ENCODE measurements at places on chromosomes 7 and 10. TPM values are rescaled to one million over a fixed set of nuclear protein-coding genes. Genes with fewer than 3 reads are reported as not detected.

- DNase-seq: no peak
Measured at GRCh38 chr10:7922707-7923106, 104.4 kb downstream of the TAF3 start.

The CFAP58 gene
- total RNA-seq: 0.59 TPM

DNA sequence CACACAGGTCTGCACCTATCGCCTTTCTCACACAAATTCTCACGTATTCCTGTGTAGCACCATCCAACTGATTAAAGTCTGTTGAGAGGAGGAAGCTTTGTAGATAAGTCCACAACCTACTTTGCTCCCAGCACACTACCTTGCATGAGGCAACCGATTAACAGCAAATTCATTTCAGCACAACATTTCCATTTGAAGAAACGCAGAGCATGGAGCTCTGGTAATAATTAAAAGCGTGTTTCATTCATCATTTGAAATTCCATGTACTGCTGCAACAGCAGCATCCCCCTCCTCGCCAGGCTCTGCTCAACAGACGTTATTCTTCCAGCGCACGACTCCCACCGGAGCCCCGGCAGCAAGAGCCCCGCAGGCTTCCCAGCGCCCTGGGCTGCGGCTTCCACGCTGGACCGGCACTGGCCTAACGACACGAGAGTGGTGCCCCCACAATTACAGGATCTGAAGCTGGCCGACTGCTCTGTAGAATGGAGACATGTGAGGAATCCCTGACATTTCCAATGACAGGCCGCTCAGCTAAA, 118.8 kb downstream of the DIP2C start:
- DNase-seq: no peak

GRCh38 chr7:127782654-127783559, 130.9 kb downstream of the SND1 start:
- no peak for DNase-seq

The SLC13A1 gene
- not detected for total RNA-seq

- DNase-seq: no peak
Measured at GRCh38 chr7:90617442-90617841, 21.3 kb downstream of the CDK14 start.

All from osteoblast (primary cell).